ENCODE measurements at places on chromosomes 4 and X. TPM values are rescaled to one million over a fixed set of nuclear protein-coding genes. Genes with fewer than 3 reads are reported as not detected.

DNA sequence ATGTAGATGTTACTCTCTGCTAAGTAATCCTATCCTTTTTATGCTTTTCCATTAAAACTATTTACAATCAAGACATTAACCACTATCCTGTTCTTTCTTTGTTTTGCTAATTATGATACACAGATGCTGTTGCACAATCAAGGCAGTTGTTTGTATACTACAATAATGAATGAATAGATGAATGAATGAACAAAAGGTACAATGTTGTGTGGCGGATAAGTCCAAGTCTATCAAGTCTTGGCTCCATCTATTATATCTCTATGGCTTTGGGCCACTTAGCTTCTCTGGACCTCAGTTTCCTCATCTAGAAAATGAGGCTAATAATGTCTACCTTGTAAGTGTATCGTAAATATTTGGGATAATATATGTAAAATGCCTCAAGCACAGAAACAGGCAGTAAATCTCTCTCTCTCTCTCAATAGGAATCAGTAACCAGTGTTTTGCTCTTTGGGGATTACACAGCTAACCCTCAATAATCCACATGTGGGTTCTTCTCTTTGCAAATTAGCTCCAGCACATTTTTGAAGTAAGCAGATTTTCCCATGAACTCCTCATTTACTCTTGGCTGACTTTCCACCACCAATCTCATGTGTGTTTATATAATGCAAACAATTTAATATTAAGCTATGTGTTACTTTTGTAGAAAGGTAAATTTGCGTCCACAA, 27.8 kb upstream of the TSPAN5 start:
- peaks cover 3% of the 10 kb centered on the region for H3K27me3 ChIP-seq
- H3K4me3 ChIP-seq, result no peak overlapping the region
- peaks cover 23% of the 10 kb centered on the region for H3K4me1 ChIP-seq
- DNase-seq, result no peak

DNA sequence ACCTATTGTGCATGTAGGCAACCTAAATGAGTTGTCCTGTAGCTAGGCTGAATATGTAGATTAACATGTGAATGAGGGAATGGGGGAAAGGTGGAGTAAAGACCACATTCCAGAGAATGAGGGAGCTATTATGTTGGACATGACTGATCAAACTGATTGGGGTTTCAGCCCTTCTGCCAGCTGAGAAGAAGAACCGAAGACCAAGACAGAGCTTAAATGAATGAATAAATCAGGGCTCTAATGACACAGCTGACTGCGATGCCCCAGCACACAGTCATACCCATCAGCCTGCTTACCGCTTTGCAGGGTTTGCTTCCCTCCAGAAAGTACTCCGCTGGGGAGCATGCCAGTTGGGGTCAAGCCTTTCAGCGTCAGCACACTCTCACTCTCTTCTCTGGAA, 315.4 kb downstream of the PPP3CA start:
- peaks cover 11% of the 10 kb centered on the region for H3K36me3 ChIP-seq
- DNase-seq, result no peak
- peaks cover 44% of the 10 kb centered on the region for H3K4me1 ChIP-seq
- H3K27ac ChIP-seq, result no peak overlapping the region

DNA sequence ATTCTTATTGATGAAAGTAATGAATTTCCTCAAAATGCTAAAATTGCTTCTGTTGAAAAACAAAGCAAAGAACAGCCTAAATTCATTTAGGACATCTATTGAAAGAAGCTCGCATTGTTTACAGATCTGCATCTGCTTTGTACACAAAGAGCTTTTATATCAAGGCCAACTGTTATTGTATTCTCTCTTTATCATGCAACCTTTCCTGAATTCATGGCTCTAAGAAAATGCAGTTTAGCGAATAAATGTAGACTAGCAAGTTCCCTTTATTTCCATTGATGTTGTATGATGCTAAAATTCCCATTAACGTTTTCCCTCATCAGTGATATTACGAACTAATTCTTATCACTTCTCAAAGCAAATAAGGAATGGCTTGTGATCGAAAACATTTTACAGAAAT, 446.3 kb downstream of the MID1IP1 start:
- no peaks in the 10 kb centered on the region for H3K36me3 ChIP-seq
- peaks cover 7% of the 10 kb centered on the region for H3K4me1 ChIP-seq
- no peaks in the 10 kb centered on the region for H3K27me3 ChIP-seq
- no peak overlapping the region for H3K27ac ChIP-seq
- DNase-seq, result no peak

DNA sequence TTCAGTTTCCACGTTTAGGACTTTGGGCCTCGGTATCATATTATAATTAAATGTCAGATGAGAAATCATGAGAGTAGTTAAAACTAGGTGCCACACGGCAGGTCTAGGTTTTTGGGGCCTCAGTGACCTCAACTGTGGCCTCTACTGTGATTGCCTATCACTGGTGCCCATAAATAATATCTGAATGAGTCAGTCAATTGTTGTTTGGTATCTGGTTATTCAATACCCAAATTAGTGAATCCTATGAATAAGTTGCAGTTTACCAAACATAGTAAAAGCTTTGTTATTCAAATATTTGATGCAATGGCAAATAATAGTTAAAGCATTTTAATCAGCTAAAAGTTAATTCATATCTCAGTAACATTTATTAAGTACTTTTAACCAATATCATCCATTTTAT, 188.8 kb downstream of the PPP3CA start:
- no peaks in the 10 kb centered on the region for H3K36me3 ChIP-seq
- H3K4me3 ChIP-seq, result no peak overlapping the region
- H3K27ac ChIP-seq, result no peak overlapping the region
- H3K4me1 ChIP-seq, result peaks cover 23% of the 10 kb centered on the region
- no peaks in the 10 kb centered on the region for H3K27me3 ChIP-seq
- DNase-seq, result no peak

- no peak overlapping the region for H3K27ac ChIP-seq
- H3K36me3 ChIP-seq, result no peaks in the 10 kb centered on the region
- peaks cover 10% of the 10 kb centered on the region for H3K4me1 ChIP-seq
- H3K4me3 ChIP-seq, result no peak overlapping the region
These were observed 799.8 kb downstream of the RAPGEF2 start for GRCh38 chr4:159902648-159903047.

DNA sequence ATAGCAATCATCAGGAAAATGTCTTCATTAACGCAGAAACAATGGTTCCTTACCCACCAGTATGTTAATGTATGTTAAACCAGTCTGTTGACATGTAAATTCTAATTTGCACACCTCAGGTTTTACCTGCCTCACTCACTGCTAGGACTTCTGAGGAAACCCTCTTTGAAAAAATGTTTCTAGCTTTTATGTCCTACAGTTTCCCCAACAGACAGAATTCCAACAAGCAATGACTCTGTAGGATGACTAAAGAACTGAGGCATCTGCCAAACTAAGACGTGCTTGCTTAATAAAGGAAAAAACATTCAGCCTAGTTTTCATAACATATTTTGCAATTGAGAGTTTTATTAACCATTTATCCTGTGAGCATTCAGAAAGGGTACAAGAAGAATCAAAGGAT, 20.6 kb upstream of the SOX3 start:
- H3K36me3 ChIP-seq, result no peaks in the 10 kb centered on the region
- H3K4me3 ChIP-seq, result no peak overlapping the region

GRCh38 chrX:101359966-101360365, 11.4 kb upstream of the TIMM8A start:
- no peaks in the 10 kb centered on the region for H3K27me3 ChIP-seq
- no peak overlapping the region for H3K27ac ChIP-seq
- DNase-seq, result no peak
- no peaks in the 10 kb centered on the region for H3K36me3 ChIP-seq
- H3K4me1 ChIP-seq, result peaks cover 3% of the 10 kb centered on the region

GRCh38 chr4:168887809-168888208, 122.2 kb downstream of the CBR4 start:
- peaks cover 3% of the 10 kb centered on the region for H3K36me3 ChIP-seq
- DNase-seq, result no peak
- peaks cover 4% of the 10 kb centered on the region for H3K27me3 ChIP-seq

DNA sequence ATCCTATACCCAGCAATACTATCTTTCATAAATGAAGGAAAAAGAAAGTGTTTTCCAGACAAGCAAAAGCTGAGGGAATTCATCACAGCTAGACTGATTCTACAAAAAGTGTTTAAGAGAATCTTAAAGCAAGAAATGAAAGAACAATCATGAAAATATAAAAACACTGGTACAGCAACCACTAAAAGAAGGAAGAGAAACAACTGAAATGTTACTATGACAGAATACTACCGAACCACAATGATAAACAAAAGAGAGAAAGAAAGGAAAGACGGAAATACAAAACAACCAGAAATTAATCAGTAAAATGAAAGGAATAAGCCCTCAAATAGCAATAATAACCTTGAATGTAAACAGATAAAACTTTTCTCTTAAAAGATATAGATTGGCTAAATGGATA, 110.8 kb upstream of the AFF2 start:
- H3K4me1 ChIP-seq, result peaks cover 6% of the 10 kb centered on the region
- no peak overlapping the region for H3K27ac ChIP-seq
- no peaks in the 10 kb centered on the region for H3K36me3 ChIP-seq
- no peak overlapping the region for H3K4me3 ChIP-seq
- H3K27me3 ChIP-seq, result peaks cover 3% of the 10 kb centered on the region

DNA sequence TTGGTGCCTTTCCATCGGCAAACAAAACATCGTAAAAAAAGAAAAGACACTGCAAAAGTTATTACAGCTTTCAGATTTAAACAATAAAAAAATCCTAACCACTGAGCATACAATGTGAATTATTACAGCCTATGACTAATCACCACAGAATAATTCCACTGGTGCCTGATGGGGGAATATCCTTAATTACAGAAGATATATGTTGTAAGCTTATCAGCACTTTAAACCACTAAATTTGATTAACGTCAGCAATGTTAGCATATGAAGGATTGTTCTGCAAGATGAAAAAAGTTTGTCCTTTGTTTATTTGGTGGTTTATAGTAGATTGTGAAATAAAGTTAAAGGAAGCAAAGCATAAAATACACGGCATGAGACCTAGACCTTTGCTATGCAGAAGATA, 210.2 kb upstream of the ADAMTS3 start:
- H3K27ac ChIP-seq, result no peak overlapping the region
- DNase-seq, result no peak
- H3K27me3 ChIP-seq, result peaks cover 1% of the 10 kb centered on the region
- no peak overlapping the region for H3K4me3 ChIP-seq

GRCh38 chr4:108637856-108638255, 12.5 kb upstream of the OSTC start:
- H3K27me3 ChIP-seq, result peaks cover 1% of the 10 kb centered on the region
- H3K27ac ChIP-seq, result no peak overlapping the region
- no peak overlapping the region for H3K4me3 ChIP-seq
- H3K4me1 ChIP-seq, result no peaks in the 10 kb centered on the region

- peaks cover 9% of the 10 kb centered on the region for H3K4me1 ChIP-seq
- H3K36me3 ChIP-seq, result no peaks in the 10 kb centered on the region
- no peaks in the 10 kb centered on the region for H3K27me3 ChIP-seq
- no peak within 1 kb of the TSS for H3K27ac ChIP-seq
These were observed at the start of gene CYSLTR1 for GRCh38 chrX:78327370-78328086. CYSLTR1 (minus strand) TSS chrX:78327611; CDS start chrX:78273746, 53,865 bp downstream.

GRCh38 chr4:102862747-102863146, 6.0 kb upstream of the CISD2 start:
- peaks cover 5% of the 10 kb centered on the region for H3K27me3 ChIP-seq
- H3K36me3 ChIP-seq, result peaks cover 13% of the 10 kb centered on the region
- H3K27ac ChIP-seq, result no peak overlapping the region
- peaks cover 7% of the 10 kb centered on the region for H3K4me1 ChIP-seq
- no peak for DNase-seq

- no peak for DNase-seq
- H3K4me3 ChIP-seq, result no peak overlapping the region
- H3K36me3 ChIP-seq, result no peaks in the 10 kb centered on the region
These were observed 124.2 kb upstream of the NRK start for GRCh38 chrX:105697984-105698781.

- H3K4me3 ChIP-seq, result no peak overlapping the region
- no peaks in the 10 kb centered on the region for H3K36me3 ChIP-seq
- no peak overlapping the region for H3K27ac ChIP-seq
- no peaks in the 10 kb centered on the region for H3K4me1 ChIP-seq
- no peaks in the 10 kb centered on the region for H3K27me3 ChIP-seq
These were observed 23.5 kb downstream of the TIGD2 start for GRCh38 chr4:89134775-89135319.

GRCh38 chr4:155552180-155552579, 114.5 kb upstream of the GUCY1A1 start:
- peaks cover 2% of the 10 kb centered on the region for H3K27me3 ChIP-seq
- H3K27ac ChIP-seq, result no peak overlapping the region
- no peaks in the 10 kb centered on the region for H3K4me1 ChIP-seq
- no peak for DNase-seq

The TCEANC gene
- total RNA-seq, result 3.8 TPM

The CCKAR gene
- not detected for total RNA-seq

The TMPRSS11D gene
- not detected for total RNA-seq

The FSTL5 gene
- 0.08 TPM for total RNA-seq

The TMPRSS11B gene
- 0.56 TPM for total RNA-seq
